Coronary artery (tissue), 2 donors: ENCODE measurements at places on chromosomes 1 and 21.

DNA sequence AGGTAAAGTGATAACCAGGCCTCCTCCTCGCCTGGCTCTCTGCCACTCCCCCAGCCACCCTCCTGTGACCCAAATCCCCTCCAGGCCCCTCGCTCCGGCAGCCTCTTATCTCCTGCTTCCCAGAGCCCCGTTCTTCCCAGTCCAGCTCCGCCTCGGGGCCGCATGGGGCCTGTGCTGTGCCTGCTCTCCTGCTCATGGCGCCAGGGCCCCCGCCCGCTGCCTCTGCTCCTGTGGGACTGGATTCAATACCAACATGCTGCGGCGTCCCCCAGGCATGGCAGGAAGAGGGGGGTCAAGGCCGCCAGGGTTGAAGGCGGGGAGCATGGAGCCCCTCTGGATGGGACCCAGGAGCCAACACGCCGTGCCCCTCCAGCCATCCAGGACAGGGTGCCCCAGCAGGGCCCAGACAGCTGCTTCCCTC, 213.0 kb upstream of the VAMP3 start:
- no peak for DNase-seq

GRCh38 chr1:205986861-205987260, 16.3 kb downstream of the RAB7B start:
- no peak for DNase-seq

DNA sequence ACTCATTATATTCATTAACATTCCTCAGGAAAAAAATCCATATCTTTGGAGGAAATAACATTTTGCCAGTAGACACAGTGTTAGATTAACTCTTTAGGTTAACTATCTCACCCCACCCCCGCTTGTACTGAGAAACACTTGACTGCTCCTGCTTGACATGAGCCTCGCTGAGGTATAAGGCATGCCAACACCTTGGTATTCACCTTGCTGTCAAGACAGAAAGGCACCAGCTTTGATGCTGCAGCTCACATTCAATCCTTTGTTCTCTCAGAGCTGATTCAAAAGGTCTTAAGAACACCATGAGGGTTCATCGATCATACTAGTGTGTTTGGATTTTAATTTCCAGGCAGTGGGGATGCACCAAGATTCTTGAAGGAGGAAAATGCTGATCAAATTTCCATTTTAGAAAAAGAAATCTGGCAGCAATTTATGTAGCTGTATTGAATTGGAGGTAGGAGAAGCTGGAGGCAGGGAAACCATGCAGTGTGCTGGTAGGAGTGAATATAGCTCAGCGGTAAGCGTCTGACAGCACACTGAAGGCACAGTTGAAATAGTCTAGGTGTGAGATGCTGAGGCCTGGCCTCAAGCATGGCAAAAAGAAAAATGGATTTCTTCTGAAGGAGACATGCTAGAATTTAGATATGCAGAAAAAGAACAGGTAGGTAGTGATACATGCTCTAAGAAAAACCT, 108.0 kb upstream of the ST6GALNAC5 start:
- DNase-seq, result no peak

GRCh38 chr1:82398357-82398756, 597.6 kb downstream of the ADGRL2 start:
- no peak for DNase-seq

DNA sequence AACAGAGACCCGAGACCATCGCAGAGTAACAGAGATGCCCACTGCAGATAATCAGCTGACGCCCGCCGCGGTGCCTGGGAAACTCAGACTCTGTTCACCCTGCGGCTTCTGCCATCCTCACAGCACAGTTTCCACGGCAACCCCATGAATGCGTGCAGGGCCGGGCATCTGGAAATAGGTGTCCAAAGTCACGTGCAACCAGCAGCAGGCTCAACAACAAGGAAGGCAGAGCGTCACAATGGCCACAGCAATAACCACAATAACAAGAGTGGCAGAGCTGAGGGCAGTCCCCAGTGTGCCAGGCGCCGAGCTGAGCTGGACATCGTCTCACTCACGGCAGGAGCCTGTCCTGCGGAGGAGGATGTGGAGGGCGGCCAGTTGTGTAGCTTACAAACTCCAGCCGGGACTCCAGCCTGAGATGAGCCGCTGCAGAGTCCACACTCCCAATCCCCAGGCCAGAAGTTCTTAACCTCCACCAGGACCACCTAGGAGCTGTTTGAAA, 102.0 kb downstream of the CRYAA start:
- no peak for DNase-seq

DNA sequence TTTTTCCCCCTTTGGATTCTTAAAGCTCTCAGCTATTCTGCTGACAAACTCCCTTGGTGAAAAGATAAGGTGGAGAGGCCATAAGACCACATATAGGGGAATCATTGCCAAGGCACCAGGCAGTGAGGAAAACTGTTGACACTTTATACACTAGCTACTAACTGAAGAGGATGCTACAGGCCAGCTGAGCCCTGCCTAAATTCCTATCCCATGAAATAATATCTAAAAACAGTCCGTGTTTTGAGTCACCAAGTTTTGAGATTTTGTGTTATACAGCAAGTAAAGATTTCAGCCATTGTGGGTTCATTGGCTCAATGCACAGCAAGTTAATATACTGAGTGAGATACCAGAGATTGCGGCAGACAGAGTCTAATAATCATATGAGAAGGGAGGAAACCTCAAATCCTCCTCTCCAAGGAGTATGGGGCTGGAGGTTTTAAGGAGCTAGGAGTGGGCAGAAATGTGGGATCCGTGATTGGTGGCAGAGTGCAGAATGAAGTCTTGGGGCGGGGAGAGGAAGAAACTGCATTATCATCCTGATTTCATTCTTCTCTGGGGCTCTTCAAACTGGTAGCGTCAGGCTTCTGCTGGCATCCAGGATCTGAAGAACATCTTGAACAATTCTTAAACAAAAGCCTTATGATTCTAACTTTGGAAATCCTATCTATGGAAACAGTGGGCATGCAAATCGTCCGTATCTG, 9.2 kb downstream of the CLDN8 start:
- no peak for DNase-seq

- no peak for DNase-seq
Observed at GRCh38 chr1:47569681-47570470, 132.0 kb downstream of the FOXD2 start.

DNA sequence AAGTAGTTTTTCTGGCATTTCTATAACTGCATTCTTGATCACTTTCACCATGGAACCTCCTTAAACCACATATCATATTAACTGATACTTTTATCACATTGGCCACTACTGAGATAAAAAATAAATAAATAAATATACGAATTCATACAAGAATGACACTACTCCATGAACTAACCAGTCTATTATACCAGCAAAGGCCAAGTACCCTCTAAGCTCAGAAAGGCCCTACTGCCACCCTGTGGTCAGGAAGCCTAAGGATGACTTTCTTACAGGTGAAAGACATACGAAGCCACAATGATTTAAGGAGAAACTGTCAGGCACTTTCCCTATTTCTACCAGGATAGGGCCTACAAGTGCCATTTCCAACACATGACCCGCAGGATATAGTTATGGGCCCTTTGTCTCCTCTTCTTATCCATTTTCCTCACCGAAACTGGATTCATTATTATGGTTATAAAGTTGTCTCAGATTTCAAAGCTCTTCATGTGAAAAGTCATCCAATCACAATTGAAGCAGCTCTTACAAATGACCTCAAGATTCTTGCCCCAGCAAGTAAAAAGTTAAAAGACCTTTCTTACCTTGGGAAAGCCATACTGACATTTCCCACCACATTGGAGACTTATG, 23.9 kb downstream of the DNAJC8 start:
- no peak for DNase-seq

GRCh38 chr1:199029855-199030254, 391.0 kb downstream of the PTPRC start:
- no peak for DNase-seq

DNA sequence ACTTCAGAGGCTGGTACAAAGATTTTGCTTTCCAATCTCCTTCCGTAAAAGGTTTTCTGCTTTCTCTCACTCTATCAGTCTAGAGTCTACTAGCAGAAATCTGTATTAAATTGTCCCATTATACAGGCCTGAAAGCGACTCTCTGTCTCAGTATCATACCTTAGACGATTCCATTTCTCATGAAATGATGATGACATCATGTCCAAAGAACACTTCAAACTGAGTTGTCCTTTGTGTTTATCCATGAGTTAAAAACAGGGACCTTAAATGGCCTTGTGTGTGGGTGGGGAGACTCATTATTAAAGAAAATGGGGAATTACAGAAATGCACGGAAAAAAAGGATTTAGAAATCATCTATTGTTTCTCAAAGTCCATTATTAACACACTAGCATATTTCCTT, 21.0 kb upstream of the SLC44A3 start:
- DNase-seq, result no peak

DNA sequence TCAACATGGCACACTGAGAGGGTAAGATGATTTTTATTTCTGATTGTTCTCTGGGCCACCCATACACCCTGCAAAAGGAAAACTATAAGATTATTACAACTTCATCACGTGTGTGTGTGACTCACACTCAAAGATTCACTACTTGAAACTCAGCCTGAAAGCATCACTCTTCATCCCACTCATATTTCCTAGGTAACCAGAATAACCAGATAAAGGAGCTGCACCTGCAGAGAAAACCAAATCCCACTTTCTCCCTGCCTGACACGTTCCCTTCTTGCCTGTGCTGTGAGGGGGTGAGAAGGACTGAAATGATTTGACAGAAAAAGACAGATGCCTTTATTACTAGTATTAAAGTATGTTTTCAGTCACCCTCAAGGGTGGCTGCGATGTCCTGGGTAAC, 131.6 kb downstream of the TGFBR3 start:
- no peak for DNase-seq

GRCh38 chr1:111747282-111747734, 8.1 kb upstream of the INKA2 start:
- no peak for DNase-seq

DNA sequence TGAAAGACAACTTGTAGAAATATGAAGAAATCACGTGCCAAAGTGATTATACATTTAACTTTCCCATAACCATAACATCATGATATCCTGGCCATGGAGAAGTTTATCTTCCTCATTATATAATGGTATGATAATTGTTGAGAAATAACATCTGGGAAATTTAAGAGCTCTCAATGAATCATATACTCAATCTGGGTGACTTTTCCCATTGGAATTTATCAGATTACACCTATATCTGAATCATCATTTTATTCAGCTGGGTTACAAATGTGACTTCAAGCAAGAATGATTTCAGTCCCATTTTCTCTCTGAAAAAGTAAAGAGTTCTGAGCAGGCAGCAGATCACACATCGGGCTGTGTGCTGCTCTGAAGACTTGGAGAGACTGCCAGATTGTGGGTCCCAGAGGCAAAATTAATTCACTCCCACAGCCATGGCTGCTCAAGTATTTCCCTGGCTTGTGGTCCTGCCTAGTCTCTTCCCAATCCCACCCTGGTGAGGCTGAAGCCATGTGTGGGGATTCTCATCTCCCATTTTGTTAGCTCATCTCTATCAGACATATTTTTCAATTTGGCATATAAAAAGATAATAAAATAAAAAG, 278.0 kb downstream of the MRPL39 start:
- no peak for DNase-seq

DNA sequence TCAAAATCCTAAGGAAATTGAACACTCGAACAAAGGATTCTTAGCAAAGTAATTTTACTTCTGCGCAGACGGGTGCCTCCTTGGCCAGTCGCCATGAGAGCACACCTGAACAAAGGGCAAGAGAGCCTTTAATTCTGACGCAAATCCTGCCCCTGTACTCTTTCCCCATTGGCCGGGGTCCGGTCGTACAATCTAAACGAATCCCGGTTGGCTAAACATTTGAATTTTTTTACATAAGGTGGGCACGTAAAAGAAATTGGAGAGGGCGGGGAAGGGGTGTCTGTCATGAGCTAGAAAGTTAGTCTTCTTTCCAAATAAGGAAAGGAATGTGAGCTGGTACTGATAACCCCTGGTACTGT, 8.2 kb upstream of the IL22RA1 start:
- no peak for DNase-seq
